ENCODE measurements at places on chromosomes 1 and 21.

DNA sequence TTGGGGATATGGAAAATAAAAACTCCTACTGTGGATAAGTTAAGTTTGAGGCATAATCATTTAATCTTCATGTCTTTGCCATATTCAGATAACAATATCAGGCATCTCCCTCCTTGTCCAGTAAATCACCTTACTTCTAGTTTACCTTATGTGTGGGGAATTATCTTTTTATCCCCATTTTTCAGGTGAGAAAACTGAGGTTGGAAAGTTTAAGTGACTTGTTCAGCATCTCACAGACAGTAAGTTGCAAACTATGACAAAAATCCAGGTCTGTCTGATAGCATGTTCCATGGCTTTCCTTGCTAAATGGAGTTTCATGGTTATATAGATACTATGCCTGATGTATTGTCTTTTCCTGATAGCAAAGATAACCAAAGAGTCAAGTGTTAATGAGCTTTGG lies 79.7 kb downstream of the TMEM200B start:
- DNase-seq, result no peak

- no peak for DNase-seq
Measured at GRCh38 chr1:32040711-32041110, 27.0 kb downstream of the KHDRBS1 start.

DNA sequence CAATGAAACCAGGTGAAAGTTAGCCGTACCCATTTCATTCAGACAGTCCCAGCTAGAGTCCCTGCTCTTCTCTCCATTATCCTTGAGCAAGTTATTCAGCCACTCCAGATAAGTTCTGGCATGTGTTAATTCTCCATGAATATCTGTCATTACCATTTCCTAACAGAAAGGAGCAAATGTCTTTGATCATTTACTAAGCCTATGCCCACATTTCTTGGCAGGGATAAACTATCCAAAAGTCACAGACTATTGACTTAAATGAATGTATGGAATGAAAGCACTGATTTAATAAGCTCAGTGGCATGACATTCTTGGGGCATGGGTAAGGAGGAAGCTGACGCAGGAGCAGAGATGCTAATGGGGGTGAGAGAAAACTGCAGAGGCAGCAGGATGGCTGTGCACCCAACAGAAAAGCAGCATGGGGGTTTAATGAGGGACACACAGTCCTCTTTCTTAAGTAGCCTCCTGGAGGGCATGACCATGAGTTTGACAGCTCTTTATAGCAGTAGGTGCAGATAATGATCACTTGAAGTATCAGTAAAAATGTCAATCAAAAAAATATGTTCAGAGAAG lies 17.6 kb upstream of the DHCR24 start:
- no peak for DNase-seq

- no peak for DNase-seq
Measured at GRCh38 chr1:235022341-235022980, 106.2 kb downstream of the TOMM20 start.

- DNase-seq, result no peak
Measured at GRCh38 chr1:19419691-19420090, 65.6 kb downstream of the CAPZB start.

GRCh38 chr1:168227620-168228019 lies 1.8 kb downstream of the SFT2D2 start:
- no peak for DNase-seq

GRCh38 chr1:71745326-71745725 lies 537.0 kb downstream of the NEGR1 start:
- DNase-seq, result no peak

GRCh38 chr1:218971156-218971555 lies 202.5 kb upstream of the LYPLAL1 start:
- no peak for DNase-seq

Data from anterior cingulate cortex (tissue), 58 donors.